ENCODE measurements at places on chromosomes 12 and 14. TPM values are rescaled to one million over a fixed set of nuclear protein-coding genes. Genes with fewer than 3 reads are reported as not detected.

GRCh38 chr14:96265383-96266095 is 9.5 kb downstream of the BDKRB1 start:
- peak; percentile 60 for DNase-seq

DNA sequence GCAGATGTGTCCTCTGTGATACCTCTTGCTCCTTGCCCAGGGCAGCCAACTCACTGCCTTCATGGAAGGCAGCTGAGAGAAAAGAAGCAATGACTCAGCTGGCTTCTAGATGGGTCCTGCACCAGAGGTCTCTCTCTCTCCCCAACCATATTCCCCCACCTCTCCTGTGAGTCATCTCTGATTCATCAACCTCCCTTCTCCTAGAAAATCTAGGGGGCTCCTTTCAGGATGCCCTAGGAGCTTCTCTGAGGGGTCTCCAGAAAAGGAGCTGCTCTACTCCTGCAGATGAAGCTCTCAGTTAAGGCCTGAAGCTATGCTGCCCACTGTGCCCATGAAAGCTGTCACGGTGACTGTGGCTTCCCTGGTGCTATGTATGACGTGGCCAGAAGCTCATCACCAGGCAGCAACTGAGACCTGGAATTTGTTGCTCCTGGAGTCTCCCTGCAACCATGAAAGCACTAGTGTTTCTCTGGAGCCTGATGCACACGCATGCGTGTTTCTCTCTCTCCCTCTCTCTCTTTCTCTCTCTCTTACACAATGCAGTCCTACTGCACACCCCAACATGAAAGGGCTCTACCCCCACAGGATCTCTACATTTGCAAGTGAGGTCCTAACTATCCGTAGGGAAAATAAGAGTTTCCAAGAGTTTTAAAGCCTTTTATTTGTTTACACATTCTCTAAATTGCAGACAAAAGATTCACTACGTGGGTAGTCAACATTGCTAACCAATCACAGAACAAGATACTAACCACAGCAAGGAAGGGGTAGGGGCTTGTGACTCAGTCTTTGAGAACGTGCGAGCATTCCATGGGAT is 285.3 kb downstream of the DPF3 start:
- peak; percentile 97 for DNase-seq

GRCh38 chr12:11563785-11564739 is 85.4 kb upstream of the ETV6 start:
- no peak for DNase-seq

DNA sequence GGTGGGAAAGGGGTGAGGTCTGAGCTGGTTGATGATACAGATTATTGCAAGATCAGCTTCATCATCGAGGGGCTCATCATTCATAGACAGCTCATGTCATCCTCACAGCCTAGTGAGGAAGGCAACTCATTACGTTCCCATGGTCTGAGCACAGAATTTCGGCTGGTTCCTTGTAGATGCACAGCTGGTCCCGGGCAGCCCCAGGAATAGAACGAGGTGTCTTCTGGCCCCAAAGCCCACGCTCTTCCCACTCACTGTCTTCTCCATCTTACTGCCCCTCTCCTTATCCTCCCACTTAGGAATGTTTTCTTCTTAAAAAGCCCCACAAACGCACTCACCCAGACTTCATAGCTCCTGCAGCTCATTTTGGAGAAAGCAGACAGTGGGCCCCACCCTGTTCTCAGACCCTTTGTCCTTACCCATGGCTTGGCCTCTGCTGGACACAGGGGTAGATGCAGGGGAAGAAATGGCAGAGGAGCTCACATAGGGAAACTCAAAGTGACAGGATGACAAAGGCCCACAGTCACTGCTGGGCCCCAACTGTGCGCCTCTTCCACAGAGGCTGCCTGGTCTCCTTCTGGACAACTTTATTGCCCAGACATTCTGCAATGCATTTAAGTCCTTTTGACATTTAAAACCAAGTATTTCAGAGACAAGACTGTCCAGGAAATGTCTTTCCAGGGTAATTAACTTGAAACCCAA is 162.2 kb downstream of the ADGRD1 start:
- no peak for DNase-seq

GRCh38 chr12:50932787-50933280 is 19.5 kb upstream of the HIGD1C start:
- no peak for DNase-seq

DNA sequence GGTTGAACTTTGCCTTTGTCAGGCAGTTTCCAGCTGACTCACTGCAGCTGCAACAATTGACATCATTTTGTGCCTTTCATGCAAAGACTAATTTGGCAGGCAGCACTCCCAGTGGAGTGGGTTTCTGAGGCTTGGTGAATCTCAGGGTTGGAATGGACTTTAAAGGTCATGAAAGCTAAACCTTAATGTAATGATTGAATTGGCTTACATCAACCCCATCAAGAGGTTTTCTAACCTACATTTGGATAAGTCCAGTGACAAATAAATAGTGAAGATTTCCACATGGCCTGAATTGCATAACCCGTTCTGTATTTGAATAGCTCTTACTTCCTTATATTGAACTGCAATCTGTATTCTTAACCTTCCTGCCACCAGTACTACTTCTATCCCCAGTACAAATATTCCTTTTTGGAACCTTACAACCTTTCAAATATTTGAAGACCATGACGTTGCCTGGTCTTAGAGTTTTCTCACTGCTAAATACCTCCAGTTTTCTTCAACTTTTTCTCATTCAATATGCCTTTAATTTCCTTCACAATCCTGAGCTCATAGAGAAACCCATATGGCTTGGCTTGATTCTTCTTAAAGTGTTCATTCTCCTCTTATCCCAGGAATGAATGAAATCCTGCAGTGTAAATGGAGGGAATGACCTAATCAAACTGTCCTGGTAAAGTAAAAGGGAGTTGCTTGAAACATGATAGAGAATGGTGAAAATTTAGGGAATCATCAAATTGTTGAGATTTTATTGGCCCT is 168.1 kb upstream of the NOVA1 start:
- peak; percentile 95 for DNase-seq

- DNase-seq, result no peak
Observed at GRCh38 chr14:88299865-88300530, 23.1 kb downstream of the KCNK10 start.

CD163L1 gene
- total RNA-seq, result not detected

TEAD4 gene
- total RNA-seq, result 7.4 TPM

NGB gene
- not detected for total RNA-seq

SNX6 gene
- total RNA-seq, result 134 TPM

KRT2 gene
- not detected for total RNA-seq

Measured in fibroblast of lung (primary cell).